Gastrocnemius medialis (tissue), 4 donors: ENCODE measurements at places on chromosomes 4 and X. TPM values are rescaled to one million over a fixed set of nuclear protein-coding genes. Genes with fewer than 3 reads are reported as not detected.

- no peak overlapping the region for H3K4me3 ChIP-seq
- no peak for DNase-seq
- H3K27ac ChIP-seq, result no peak overlapping the region
- no peaks in the 10 kb centered on the region for H3K4me1 ChIP-seq
- H3K27me3 ChIP-seq, result no peaks in the 10 kb centered on the region
Measured at GRCh38 chr4:63529581-63530337, 879.5 kb downstream of the TECRL start.

- H3K27ac ChIP-seq, result no peak overlapping the region
- H3K4me1 ChIP-seq, result no peaks in the 10 kb centered on the region
- H3K27me3 ChIP-seq, result no peaks in the 10 kb centered on the region
- H3K36me3 ChIP-seq, result no peaks in the 10 kb centered on the region
- no peak overlapping the region for H3K4me3 ChIP-seq
Measured at GRCh38 chr4:115272185-115272584, 158.8 kb upstream of the NDST4 start.

DNA sequence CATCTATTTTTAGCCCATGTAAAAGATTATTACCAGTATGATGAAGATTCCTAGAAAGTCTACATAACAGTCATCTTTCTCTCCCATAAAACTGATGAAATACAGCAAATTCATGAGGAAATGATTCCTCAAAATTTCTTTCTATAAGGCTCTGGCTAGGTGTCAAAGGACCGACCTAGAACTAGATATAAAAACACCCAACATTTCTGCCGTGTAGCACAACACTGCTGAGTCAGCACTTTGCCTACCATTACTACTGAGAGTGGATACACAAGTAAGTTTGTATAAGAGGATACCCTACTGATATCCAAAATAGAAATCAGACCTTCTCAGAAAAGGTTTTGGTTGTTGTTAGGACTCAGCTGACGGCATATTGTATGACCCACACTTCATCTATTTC lies 24.7 kb downstream of the TMEM47 start:
- H3K4me1 ChIP-seq, result peaks cover 6% of the 10 kb centered on the region
- H3K27me3 ChIP-seq, result no peaks in the 10 kb centered on the region
- no peak overlapping the region for H3K27ac ChIP-seq

- no peak overlapping the region for H3K27ac ChIP-seq
- H3K4me1 ChIP-seq, result no peaks in the 10 kb centered on the region
- no peak overlapping the region for H3K4me3 ChIP-seq
- H3K36me3 ChIP-seq, result no peaks in the 10 kb centered on the region
Measured at GRCh38 chr4:114494246-114494803, 104.3 kb upstream of the UGT8 start.

GRCh38 chr4:107156443-107156842 lies 120.3 kb upstream of the DKK2 start:
- no peaks in the 10 kb centered on the region for H3K36me3 ChIP-seq
- H3K27me3 ChIP-seq, result no peaks in the 10 kb centered on the region
- H3K4me3 ChIP-seq, result no peak overlapping the region
- H3K27ac ChIP-seq, result no peak overlapping the region
- DNase-seq, result no peak

GRCh38 chr4:179625406-179625805 lies 2183.2 kb upstream of the AGA start:
- no peaks in the 10 kb centered on the region for H3K36me3 ChIP-seq
- H3K4me1 ChIP-seq, result no peaks in the 10 kb centered on the region
- no peak for DNase-seq
- no peaks in the 10 kb centered on the region for H3K27me3 ChIP-seq
- H3K4me3 ChIP-seq, result no peak overlapping the region

The LAGE3 gene
- 32.0 TPM for total RNA-seq

The MGAT4D gene
- total RNA-seq, result not detected

The ATP8A1 gene
- total RNA-seq, result 74.2 TPM

The XG gene
- 2.4 TPM for total RNA-seq
